ENCODE measurements at places on chromosomes 2 and 18.

GRCh38 chr2:188693111-188693510 is 281.1 kb upstream of the COL3A1 start:
- DNase-seq = no peak

- DNase-seq = peak; percentile 16
These were observed 39.1 kb downstream of the MRPL35 start for GRCh38 chr2:86238354-86238753.

- DNase-seq = no peak
These were observed 13.8 kb upstream of the SERTAD2 start for GRCh38 chr2:64667535-64667934.

- no peak for DNase-seq
These were observed 555.5 kb upstream of the TNP1 start for GRCh38 chr2:217415316-217415715.

DNA sequence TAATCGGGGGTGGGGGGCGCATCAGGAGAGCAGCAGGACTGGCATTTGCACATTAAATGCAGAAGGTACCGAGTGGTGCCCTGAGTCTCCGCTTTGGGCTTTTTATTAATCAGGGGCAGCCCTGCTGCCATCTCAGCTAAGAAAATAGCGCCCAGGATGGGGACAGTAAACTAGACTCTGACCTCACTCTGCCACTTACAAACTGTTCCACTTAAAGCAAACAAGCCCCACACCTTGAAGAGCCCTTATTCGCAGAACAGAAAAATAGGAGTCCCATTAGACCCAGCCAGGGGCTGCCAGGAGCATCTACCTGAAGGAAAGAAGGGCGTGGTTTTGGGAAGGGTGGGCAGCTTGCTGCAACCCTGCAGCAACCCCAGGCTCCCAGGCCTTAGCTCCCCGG is 165.3 kb downstream of the TNS1 start:
- no peak for DNase-seq

DNA sequence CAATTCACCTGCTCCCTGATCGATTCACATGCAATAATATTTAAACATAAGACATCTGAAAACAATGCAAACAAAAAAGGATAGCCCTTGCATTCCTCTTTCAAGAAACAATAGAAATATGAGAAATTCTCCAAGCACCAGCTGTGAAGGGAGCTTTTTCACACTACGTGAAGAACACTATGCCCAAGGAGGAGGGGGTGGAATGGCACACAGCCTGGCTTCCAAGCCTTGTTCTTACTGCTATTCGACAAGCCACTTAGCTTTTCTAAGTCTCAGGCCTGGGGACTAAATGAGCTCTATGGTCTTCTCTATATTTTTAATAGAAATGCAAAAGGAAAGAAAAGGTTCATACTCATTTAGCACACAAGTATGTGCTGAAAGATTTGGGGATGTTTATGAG is 92.2 kb upstream of the CHRNA1 start:
- DNase-seq = no peak

DNA sequence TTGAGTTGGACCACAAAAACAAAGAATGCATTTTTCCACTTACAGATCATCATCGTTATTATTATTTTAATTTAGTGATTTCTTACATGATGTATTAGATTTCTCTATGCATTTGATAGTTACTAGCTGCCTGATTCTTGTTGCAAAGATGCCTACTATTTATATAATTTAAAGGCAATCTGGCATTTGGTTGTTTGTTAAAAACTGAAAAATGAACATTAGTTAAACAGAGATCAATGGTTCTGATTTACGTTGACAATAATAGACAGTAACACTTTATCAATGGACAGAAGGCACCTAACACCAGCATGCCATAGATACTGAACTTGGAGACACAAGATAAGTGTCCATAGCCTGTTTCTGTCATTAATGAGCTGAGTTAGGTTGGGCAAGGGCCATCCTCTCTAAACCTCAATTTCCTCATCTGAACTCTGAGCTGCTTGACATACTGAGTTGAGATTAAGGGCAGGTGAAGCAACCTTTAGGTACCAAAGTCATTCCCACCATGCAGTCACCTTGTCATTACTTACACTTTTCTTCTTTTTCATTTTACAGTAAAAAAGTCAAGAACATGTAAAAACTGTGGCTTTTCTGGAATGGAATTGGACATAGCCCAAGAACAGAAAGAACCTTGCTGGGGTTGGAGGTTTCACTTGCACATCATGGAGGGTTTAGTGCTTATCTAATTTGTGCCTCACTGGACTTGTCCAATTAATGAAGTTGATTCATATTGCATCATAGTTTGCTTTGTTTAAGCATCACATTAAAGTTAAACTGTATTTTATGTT is 3.1 kb downstream of the CCL20 start:
- DNase-seq = no peak

GRCh38 chr2:231910771-231911170 is 15.4 kb downstream of the NPPC start:
- no peak for DNase-seq

GRCh38 chr2:100782380-100782878 is 37.5 kb upstream of the NPAS2 start:
- no peak for DNase-seq

GRCh38 chr2:175366815-175367214 is 185.3 kb upstream of the ATP5MC3 start:
- DNase-seq = no peak

GRCh38 chr2:24404491-24404921 is 44.2 kb upstream of the ITSN2 start:
- DNase-seq = no peak

DNA sequence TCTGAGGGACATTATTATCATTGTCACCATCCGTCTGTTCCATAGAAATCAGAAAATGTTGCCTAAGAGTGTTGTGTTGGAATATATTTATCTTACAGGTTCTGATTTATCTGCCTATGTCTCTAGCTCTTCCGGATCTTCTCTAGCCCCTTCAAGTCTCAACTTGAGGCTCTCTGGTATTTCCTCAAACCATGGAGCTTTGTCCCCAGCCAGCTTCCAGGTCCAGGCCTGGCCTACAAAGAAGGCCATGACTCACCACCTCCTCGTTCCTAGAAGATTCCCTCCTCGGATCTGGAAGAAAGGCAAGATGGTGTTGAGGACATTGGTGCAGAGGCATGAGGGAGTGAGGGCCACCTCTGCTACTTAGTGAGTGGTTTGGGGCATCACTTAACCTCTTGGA is 122.1 kb upstream of the TRIB2 start:
- no peak for DNase-seq

Data from stimulated activated CD4-positive, alpha-beta T cell treated with anti-CD3 and anti-CD28 coated beads, Interleukin-1b, Interleukin-23, amount 100 ng/mL, for 4 hours (primary cell).